Left renal cortex interstitium (tissue), 4 donors: ENCODE measurements at places on chromosomes 5 and 9.

GRCh38 chr5:30343707-30344106, 849.8 kb upstream of the CDH6 start:
- no peak for DNase-seq

- no peak for DNase-seq
Measured at GRCh38 chr5:13027874-13028273, 916.6 kb downstream of the DNAH5 start.

- peak; percentile 53 for DNase-seq
Measured at GRCh38 chr9:86700629-86701028, 246.7 kb downstream of the GAS1 start.

GRCh38 chr9:110319781-110320492, 17.7 kb downstream of the TXNDC8 start:
- no peak for DNase-seq

- no peak for DNase-seq
Measured at GRCh38 chr9:133127340-133127981, 6.4 kb upstream of the RALGDS start.

DNA sequence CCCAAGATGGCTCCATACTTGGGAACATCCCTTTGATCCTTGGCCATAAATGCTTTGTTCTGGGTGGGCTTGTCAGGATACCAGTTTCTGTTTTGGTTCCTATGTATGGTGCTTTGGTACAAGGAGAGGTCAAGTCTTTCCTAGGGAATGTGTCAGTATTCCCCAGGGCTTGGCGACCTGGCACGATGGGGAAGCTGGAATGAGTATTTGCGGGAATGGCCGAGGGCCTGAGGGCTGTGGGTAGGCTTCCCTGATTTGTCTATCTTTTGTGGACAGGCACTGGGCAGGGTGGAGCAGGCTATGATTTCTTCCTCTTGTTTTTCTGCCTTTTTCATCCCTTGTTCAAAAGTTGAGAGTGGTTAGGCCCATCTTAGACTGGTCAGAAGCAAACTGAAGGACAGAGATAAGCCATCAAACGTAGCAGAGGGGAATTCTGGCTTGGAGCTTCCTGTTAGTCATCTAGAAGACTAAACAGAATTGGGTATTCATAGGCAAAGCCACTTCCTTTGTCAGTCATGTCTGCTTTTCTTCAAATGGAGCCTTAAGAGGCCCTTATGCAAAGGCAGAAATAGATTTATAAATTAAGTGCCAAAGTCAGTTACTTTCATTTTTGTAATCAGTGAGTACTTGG, 13.7 kb downstream of the DOCK2 start:
- no peak for DNase-seq
